ENCODE measurements at places on chromosomes 2 and 18.

DNA sequence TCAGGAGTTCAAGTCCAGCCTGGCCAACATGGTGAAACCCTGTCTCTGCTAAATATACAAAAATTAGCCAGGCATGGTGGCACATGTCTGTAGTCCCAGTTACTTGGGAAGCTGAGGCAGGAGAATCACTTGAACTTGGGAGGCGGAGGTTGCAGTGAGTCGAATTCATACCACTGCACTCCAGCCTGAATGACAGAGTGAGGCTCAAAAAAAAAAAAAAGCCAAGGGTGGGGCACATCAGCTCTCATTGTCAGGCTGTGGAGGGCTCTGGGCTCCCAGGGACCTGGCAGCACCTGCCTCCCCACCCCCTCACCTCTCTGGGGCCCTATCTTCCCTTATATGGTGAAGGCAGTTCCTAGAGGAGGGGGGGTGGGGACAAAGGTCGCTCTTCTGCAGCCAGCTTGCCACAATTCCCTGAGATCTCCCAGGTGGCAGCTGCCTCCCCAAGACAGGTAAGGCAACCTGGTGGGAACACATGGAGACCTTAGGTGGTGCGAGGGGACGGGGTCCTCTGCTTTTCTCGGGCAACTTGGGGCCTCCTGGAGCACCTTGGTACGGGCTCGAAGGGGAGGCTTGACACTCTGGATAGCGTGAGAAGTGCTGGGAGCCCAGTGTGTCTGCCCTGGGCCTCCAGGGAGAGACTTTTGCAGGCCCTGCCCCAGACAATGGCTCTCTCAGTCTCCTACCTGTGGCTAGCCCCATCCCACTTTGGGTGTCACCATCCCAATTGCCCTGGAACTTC is at the start of gene VIL1:
Gene VIL1, plus strand, starts transcription at position 407 of the 742 bp plus-strand sequence. CDS start 4,656 bp downstream, outside the sequence.
- no peak for DNase-seq

DNA sequence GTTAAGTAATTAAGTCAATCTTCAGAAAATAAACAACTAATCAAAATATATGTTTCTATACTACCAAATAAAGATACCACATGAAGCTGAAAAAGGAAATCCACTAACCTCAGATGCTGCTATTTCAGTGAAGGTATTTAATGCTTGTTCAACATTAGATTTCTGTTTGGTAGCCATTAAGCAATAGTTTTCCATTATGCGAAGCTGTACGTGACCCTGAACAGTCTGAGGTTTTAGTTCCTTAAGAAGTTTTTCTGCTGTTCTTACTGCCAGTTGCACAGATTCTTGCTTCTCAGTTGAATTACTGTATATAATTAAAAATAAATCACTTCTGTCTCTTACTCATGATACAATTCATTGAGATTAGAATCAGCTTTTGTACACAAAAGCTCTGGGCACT is 65.4 kb downstream of the TTC21B start:
- no peak for DNase-seq

DNA sequence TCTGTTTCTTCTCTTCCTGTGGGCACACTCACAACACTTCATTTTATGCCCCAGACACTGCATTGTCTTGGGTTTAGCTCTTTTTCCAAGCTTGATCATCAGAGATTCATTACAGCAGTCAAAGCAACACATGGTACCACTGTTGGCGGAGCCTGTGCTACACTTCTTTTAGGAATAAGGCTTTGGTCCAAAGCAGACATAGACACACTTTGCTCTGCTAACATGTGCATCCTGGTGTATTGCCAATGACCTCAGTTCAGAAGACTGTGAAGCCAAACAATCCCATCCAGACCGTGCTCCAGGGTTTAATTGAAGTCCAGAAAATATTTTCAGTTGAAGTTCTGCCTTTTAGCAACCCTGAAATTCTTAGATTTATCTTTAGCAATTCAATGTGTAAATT is 354.6 kb upstream of the RAB12 start:
- no peak for DNase-seq

GRCh38 chr2:170550501-170550900 is 164.6 kb upstream of the SP5 start:
- no peak for DNase-seq

DNA sequence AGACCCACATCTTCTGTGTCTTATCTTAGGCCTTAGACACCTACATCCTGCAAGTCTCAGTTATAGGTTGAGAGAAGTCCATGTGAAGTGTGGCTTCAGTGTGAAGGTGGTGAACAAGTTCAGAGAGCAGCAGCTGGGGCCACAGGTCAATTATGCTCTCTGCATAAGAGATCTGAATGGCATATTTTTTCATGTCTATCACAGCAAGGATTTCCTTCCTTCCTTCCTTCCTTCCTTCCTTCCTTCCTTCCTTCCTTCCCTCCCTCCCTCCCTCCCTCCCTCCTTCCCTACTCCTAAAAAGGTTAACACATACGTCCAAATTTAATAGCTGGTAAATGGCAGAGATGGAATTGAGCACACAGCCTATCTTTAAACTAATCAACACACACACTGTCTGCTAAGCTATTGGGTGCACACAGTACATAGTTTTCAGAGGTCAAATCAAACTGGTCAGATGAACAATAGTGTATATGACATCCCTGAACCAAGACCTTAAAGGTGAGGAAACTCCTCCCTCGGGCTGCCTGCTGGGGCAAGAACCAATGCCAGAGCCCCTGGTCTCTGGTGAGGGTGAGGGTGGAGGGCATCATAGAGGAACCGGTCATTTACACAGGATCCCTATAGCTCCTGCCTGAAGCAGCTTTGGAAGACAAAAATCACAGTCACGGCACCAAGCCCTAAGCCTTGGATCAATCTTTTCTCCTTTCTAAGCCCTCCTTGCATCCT is 240.9 kb downstream of the ICOS start:
- DNase-seq: no peak

DNA sequence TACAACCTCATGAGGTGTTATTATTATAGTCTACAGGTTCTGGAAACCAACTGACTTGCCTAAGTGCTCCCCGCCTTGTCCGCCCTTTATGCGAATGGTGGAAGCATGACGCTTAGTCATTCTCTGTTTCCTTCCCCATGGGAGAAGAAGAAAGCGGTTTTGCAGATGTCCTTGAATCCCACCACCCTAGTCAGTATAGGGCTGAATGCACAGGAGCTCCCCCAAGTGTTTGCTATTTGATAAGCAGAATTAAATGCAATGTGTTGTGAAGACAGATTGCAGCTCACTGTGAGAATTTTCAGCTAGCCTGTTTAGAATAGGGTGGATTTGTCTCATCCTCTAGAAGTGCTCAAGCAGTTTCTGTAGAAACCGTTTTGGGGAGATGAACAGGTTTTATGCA is 652.0 kb downstream of the DCC start:
- DNase-seq: no peak

DNA sequence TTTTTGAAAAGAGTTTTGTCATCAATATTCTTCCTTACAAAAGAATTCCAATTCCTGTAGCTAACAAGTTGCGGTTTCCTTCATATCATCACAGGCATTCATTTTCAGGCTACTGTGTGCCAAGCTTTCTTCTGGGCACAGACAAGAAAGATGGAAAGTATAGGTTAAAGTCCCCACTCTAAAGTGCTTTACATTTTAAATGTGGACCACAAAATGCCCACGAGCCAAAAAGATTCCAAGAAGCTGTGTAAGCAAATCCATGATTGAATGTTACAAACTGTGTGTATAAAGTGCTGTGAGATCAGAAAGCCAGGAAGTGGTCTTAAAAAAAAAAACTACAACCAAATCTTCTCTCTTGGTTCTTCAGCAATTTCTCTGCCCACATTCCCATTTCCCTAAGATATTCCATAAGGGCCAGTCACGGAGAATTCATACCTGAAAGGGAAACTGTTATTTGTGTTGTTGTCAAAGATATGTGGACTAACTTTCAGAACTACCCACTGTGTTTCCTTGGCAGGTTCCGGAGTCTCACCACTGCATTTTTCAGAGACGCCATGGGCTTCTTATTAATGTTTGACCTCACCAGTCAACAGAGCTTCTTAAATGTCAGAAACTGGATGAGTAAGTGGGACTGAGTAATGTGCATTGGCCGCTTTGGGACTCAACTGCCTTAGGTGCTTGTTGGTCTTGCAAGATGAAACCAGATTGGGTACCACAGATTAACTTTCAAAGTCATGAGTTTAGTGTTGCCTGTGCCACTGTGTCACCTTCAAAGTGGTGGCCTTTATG is 55.7 kb downstream of the RAB27B start:
- no peak for DNase-seq

- DNase-seq: no peak
Observed at GRCh38 chr18:25299426-25300300, 52.3 kb downstream of the ZNF521 start.

DNA sequence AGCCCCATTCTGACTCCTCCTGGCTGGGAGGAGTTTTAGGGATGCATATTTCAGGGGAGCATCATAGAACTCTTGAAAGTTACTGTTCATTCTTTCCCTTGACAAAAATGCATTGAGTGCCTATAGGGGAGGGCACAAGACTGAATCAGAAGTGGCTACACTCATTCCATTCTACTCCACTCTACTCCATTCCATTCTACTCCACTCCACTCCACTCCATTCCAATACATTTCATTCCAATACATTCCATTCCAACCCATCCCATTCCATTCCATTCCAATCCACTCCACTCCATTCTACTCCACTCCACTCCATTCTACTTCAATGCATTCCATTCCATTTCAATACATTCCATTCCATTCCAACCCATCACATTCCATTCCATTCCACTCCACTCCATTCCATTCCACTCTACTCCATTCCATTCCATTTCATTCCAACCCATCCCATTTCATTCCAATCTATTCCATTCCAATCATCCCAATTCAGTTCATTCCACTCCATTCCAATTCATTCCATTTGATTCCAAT is 110.8 kb downstream of the LOXHD1 start:
- DNase-seq: no peak

GRCh38 chr18:49161627-49162026 is 210.9 kb upstream of the SMAD7 start:
- no peak for DNase-seq

DNA sequence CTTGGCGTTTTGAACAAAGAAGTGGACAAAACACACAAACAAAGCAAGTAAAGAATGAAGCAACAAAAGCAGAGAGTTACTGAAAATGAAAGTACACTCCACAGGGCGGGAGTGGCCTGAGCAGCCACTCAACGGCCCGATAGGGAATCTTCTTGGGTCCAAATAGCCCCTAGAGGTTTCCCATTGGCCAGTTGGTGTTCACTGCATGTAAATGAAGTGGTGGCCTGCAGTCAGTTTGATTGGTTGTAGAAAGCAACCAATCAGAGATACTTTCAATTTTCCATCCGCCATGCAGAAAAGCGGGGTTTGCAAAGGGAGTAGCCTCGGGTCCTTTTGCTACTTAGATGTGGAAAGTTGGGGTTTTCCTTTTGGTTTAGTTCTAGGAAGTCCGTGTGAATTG is 31.6 kb downstream of the CYBRD1 start:
- no peak for DNase-seq

DNA sequence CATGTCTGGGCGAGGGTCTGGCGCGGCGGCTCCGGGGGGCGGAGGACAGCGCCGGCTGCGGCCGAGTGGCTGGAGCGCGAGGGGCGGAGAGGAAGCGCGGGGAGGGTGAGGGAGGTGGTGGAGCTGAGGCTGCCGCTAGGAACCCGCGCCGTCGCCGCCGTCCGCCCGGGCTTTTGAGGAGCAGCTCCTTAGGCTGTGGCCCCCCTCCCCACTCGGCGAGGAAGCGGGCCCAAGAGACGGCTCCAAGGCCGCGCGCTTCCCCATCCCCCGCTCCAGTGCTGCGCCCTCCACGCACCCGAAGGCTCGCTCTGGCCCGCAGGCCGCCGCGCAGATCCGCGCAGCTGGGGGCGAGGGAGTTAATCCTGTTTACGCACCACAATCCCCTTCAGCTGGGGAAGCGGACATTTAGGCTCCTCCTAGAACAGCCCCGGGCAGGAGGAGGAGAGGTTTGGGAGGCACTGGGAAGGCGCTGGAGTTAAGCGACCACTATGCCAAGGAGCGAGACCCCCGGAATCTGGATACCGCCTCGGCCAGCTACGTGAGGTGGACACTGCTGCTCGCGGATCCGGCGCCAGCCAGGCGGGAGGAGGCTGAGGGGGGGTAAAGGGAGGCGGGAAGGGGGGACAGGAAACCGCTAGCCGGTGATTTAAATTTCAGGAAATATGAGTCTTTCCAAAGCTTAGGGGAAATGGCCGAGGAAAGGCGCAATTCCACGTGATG is at the start of gene CNRIP1:
Gene CNRIP1, minus strand, starts transcription at position 552 of the 720 bp plus-strand sequence. Its CDS starts 549 bp downstream, at position 3.
- DNase-seq: peak; percentile 26

DNA sequence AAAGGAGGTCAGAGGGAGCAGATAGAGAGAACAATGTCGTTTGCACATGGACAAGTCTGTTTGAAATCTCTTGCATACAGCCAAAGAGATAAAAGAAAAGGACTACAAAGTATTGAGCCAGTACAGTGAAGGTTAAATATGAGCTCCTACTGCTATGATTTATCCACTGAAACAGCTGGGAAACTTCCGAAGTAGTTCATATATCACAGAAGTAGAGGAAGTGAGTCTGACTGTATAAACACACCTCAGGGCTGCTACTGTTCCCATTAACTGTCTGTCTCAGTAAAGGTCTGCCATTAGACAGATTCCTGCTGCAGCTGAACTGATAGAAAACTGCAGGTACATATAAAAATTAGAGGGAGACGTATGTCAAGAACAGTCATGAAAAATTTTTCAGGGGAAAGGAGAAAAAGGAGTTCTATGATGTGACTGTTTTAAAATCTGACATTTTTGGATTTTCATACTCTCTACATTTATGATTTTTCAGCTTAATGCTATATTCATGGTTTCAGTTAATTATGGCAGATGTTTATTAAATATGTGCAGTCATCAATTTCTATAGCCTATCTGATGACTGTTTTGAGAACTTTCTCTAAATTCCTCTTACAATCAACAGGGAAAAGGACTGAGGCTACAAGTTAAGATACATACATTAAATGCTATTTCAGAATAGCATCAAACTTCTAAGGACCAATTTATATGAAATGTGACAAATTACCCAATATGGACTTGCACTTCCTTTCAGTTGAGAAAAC is 364.7 kb downstream of the ERBB4 start:
- no peak for DNase-seq

Data from germinal center (tissue), 1 donor.